Iris pigment epithelial cell (primary cell): ENCODE measurements at places on chromosomes 5 and 9.

DNA sequence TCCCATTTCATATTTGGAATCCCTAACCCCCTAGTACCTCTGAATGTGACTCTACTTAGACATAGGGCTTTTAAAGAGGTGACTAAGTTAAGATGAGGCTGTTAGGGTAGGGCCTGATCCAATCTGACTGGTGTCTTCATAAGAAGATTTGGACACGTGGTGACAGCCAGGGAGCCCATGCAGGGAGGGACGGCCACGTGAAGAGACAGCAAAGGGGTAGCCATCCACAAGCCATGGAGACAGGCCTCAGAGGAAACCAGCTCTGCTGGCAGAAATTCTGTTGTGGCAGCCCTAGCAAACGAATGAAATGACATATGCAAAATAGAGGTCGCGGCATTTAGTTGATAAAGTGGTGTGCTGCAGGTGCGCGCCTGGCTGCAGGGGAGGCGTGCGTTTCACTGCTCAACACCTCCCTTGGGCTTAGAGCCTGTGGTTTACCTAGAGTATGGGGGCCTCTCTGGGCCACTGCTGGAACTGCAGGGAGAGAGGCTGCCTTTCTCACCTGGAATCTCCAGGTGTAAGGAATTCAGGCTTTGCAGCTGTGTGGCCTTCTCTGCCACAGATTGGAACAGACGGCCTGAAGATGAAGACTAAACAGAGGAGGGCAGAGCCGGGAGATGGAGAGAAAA, 7.1 kb upstream of the AFAP1L1 start:
- DNase-seq, result no peak

DNA sequence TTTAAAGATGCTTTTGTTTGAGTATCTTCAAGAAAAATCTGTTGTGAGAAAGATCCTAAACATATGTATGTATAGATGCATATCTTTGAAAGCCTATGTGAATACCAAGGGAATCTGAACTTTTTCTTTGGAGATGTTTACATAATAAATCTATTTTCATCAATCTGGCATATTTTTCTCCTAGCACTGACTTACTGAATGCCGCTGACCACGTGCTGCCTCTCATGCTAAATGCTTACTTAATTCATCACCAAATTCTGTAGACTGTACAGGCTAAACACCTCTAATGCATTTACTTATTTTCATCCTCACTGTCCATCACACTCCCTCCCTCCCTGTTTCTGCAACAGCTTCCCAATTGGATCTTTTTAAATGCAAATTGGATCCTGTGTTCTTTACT, 566.2 kb upstream of the WWC1 start:
- peak; percentile 38 for DNase-seq

DNA sequence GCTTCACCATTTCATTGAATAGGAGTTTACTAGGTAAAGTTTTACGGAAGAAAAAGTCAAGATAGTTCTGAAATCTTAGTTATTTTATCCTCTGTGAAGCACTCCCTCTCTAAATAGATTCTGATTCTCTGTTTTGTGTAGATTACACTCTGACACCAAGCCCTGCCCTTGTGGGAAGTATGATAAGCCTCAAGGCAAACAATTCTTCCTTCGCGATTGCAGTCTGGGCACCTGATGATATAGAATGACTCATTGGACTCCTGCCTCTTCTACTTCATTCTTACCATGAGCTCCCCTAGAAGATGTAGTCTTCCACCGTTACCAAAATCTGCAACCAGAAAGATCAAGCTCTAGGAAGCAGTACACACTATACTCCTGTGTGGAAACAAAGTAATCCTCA, 626.9 kb upstream of the PTGER4 start:
- DNase-seq, result peak; percentile 45

DNA sequence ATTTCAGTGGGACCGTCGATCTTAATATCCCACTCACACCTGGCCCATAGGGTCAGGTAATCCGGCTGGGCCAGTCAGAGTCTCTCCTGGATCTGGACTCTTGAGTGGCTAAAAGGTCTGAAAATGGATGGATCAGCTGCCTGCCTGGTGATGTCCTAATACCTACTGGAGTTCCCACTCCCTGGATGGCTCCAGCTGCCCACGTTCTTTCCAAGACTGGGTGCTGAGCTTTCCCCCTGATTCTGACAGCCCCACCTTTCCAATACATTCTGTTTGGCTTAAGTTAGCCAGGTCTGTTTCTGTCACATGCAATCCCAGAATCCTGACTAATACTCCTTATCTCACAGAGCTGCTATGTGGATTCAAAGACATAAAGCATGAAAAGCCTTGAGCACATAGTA, 10.2 kb downstream of the SH3PXD2B start:
- peak; percentile 74 for DNase-seq

- peak; percentile 10 for DNase-seq
Measured at GRCh38 chr5:19322716-19323485, 665.1 kb downstream of the CDH18 start.

DNA sequence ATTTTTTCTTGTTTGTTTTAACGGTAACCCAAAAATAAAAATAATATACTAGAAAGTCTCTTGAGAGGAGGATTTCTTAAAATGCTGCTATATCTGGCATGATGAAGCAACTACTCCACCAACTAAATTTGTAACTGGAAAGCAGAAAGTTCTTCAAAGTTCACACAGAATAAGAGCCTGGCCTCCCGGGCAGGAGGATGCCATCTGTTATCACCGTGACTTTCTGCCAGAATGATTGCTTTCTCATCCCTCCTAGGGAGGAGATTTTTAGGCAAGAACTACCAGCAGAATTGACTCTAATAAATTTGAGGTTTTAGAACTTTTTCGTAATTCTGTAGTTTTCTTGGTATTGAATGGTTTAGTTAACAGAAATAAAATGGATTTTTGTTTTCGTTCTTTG, 464.6 kb upstream of the ACTBL2 start:
- DNase-seq, result no peak

- DNase-seq, result no peak
Measured at GRCh38 chr5:70440-70839, 21.5 kb upstream of the PLEKHG4B start.

DNA sequence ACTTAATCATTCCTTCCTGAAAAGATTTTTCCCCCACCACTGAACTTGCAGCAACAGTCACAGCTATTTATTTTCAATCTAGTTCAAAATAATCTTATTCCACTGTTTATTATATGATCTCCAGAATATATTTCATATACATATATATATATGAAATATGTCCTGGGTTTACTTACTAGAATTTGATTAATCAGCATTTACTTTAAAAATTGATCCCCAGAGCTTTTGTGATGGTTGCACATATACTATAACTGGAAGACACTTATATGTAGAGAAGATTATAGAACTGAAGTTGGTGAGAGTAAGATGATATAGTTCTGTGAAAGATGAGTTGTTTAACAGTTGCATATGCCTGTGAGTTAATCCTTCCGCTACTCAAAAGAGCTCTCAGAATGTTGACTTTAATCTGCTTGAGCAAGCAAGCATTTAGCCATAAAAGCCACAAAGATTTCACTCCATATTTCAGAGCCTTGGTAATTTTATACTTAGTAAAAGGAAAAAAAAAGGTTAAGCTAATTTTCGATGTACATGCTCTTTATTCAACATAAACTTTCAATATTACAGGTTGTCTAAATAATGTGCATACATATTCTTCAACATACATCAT, 399.3 kb upstream of the CDH9 start:
- peak; percentile 79 for DNase-seq

- DNase-seq, result no peak
Measured at GRCh38 chr9:36025746-36026145, 11.0 kb upstream of the RECK start.

DNA sequence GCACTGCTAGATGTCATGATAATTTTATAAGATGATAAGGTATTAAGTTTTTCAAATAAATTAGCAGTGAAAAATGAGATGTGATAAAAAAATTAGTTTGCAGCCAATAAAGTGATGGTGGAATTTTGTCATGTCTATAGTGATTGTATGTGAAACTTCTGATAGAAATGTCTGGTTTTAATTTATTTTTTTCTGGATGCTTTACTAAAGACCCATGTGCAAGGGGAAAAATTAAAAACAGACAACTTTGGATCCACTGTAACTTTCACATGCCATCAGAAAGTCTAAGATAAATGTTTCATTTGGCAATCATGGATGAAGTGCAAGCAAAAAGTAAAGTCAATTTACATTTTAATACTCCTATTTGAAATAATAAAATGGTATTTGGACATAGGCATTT, 4.4 kb upstream of the NDUFS4 start:
- no peak for DNase-seq

DNA sequence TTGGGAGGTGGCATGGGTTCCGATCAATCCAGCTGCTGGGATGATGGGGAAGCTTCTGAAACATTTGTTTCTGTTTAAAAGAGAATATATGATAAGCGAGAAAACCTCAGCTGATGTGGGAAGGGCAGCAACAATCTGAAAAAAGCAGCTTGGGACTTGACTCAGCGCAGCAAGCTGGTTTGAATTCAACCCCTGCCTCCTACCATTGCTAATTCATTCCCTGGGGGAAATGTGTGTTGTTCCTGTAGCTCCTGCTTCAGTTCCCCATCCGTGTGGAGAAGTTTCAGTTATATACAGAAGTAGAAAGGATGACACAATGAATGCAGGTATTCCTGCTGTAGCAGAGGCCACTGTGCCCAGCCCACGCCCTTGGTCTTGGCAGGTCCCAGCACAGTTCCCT, 145.1 kb downstream of the NXNL2 start:
- DNase-seq, result no peak

DNA sequence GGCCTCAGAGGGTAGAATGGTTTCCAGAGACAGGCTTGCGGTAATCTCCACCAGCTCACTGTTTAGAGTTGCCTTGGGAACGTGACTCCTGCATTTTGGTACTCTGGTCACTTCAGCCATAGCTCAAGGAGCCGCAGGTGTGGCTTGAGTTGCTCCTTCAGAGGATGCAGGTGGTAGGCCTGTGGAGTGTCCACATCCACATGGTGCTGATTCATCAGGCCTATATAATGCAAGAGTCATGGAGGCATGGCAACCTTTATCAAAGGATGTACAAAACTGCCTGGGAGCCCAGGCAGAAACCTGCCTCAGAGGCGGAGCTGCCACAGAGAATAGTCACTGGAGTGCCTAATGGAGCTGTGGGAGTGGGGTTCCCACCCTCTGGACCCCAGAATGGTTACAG, 114.2 kb downstream of the ANXA1 start:
- DNase-seq, result no peak

DNA sequence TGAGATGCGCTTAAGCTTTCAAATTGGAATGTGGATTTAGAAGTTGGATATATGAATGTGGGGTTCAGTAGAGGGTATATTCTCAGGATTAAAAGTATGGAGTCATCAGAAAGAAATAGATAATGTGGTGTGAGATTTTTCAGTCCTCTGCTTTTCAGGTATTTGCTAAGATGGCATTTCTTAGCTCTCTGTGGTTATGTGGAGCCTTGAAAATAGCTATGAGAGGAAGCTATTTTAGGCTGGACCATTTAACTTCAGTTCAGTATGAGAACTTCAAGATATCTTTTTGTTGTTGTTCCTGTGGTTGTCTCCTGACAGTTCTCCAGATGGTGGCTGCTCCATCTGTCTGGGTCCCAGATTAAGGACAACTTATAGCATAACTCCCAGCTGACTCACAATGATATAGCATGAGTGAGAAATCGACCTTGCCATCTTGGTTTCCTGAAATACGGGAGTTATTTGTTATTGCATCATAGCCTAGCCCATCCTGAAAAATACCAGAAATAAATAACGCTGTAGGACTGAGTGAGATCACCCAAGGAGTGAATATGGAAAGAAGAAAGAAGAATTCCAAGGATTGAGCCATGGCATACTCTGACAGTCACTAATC, 461.5 kb downstream of the ANXA1 start:
- DNase-seq, result peak; percentile 94

DNA sequence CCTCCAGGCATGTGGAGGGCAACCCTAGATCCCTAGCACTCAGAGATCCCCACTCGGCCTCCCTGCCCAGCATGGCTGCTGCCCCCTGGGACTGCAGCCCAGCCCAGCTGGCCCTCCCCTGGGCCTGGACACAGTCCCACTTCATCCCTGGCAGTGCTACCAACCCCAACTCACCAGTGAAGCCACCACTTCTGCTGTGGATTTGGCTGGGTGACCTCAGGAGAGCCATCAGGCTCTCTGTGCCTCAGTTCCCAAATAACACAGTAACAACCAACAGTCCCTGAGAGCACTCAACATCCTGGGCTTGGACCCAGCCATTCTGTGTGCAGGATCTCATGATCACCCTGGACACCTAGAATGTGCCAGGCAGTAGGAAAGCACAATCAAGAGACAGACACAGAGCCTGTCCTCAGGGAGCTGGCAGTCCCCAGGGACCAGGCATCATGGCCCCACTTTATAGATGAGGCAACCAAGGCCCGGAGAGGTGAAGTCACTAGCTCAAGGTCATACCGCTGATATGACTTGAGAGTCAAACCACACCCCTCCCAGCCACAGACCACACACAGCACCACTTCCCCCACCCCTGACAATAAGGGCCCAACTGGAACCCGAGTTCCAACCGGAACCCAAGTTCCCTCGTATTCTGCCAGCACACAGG, 4.7 kb upstream of the PSMB7 start:
- DNase-seq, result no peak

DNA sequence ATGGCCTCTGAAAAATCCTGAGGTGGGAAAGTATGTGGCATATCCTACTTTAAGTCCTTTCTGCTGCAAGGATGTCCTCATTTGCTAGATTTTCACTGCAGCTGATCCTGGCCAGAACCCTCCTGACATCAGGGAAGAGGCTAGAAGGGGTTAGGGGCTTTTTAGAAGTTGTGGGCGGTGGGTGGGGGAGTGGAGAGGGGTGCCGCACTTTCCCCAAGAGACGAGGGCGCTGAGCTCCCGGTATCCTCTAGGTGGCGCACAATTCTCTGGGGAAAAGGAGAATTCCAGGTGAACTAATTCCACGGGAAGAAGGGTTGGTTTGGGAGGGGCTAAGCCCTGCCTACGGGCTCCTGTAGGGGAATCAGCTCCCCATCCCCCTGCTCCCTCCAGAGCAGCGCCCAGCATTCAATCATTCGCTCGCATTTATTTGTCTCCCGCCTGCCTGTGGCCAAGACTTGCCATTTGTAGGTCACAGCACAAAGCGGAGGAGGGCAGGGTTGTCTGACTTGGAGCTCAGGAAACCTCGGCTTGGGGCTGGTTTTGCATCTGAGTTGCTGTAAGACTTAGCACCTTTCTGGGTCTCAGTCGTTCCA, 42.9 kb upstream of the HAND1 start:
- DNase-seq, result peak; percentile 10

GRCh38 chr5:128099944-128100343, 16.4 kb downstream of the SLC12A2 start:
- no peak for DNase-seq

- no peak for DNase-seq
Measured at GRCh38 chr9:131198041-131198715, 72.8 kb downstream of the NUP214 start.
